ENCODE measurements at places on chromosomes 3 and 15.

DNA sequence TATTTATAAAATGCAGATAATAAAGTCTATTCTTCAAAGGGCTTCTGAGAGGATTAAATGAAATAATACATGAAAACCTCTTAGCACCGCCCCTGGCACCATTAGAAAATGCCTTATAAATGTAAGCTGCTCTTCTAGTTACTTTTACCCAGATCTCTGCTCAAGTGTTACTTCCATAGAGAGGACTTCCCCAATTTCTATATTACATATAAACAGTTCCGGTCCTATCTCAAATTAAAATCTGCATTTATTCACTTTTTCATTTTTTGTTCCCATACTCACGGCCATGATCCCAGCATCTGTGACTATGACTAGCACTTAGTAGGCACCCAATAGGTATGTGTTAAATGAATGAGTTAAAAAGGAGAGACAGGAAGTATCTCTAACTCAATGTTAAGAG is 890.9 kb upstream of the CFAP20DC start:
- DNase-seq, result no peak

- DNase-seq, result peak; percentile 75
Observed at GRCh38 chr3:13461169-13462124, 18.7 kb upstream of the HDAC11 start.

GRCh38 chr15:95770196-95770595 is 560.3 kb upstream of the NR2F2 start:
- no peak for DNase-seq

GRCh38 chr3:59372346-59372745 is 322.5 kb upstream of the CFAP20DC start:
- DNase-seq, result no peak

GRCh38 chr15:52368402-52368801 is 72.8 kb upstream of the MYO5C start:
- no peak for DNase-seq

- DNase-seq, result no peak
Observed at GRCh38 chr15:93553167-93553935, 464.3 kb upstream of the RGMA start.

DNA sequence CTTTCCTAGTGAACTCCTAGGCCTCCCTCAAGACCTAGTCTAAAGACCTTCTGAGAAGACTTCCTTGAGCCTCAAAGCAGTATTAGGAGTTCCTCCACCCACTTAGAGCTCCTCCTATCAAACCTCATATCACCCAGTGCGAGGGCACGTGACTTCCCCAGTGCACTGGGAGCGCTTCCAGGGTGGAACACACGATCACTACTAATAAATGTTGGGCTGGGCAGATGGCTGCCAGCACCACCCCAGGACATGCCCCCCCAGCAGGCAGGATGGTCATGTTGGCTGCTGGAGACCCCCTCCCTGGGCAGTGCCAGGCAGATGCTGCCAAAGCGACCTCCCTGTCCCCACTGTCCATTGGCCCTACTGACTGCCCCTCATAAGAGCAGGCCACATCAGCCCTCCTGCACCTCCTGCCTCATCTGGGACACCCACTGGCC is 8.5 kb upstream of the PLXND1 start:
- DNase-seq, result no peak

GRCh38 chr3:182808041-182808770 is 14.9 kb downstream of the ATP11B start:
- no peak for DNase-seq

- no peak for DNase-seq
Observed at GRCh38 chr15:64717130-64717529, 58.3 kb downstream of the RBPMS2 start.

- no peak for DNase-seq
Observed at GRCh38 chr3:124248471-124249028, 256.6 kb upstream of the ROPN1 start.

DNA sequence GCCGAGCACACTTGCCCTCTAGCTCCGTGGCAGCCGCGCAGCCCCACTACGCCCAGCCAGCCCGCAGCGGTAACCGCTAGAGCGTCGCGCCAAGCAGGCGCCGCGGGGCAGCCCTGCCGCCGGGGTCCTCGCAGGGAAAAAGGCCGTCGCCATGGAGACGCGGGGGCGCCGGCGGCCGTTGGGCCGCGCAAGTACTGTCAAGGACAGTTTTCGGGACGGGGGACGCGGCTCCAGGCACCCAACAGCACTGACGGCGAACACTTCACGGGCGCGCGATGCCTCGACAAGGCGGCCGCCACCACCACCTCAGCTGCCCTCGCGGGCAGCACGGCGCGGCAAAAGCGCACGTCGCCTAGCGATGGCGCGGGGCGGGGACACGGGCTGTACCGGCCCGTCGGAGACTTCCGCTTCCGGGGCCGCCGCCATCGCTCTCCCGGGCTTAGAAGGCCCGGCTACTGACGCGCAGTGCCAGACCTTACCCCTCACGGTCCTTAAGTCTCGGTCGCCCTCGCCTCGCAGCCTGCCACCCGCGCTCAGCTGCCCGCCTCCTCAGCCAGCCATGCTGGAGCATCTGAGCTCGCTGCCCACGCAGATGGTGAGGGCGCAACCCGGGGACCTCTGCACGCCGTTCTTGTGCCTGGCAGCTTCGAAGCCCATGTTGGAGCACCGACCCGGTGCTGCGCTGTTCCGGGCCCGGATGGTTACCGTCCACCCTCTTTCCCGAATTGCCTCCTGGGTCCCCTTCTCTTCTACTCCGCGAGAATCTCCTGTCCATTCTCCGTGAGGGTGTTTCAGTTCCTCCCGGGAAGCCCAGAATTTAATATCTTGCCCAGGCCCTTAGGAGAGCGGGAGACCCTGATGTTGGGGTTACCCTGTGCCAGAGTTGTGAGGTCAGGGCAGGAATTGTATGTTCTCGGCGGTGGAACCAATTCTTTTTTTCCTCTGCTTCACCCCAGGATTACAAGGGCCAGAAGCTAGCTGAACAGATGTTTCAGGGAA is at the start of the genes GLT8D1 and SPCS1:
Gene GLT8D1 (minus strand): TSS at position 104 of the 999 bp plus-strand sequence. CDS start 5,331 bp downstream, outside the sequence.
Gene SPCS1 (plus strand): TSS at position 419 of the 999 bp plus-strand sequence. CDS start 141 bp downstream, at position 560.
- peak; percentile 90 for DNase-seq

DNA sequence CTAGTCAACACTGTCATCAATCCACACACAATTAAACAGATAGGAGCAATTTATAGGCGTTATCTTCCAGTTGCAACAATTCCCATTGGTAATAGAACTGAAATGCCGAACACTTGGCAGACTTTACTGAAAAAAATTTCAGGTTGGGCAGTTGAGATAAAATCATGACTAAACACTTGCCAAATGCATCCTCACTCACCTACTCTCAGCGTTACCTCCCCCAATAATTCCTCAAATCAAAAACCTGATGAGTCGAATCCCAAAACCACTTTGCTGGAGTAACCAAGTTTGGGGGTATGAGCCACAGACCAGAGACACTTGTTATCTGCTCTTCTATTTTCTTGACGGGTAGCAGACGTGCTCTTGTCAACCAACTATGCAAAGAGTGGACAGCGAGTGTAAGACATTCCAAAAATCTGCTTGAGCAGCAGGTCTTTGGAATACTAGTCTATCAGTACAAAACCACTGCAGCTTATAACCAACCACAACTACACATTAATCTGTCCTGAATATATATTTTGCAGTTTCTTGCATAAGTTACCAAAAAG is 30.3 kb downstream of the PPP1R2 start:
- DNase-seq, result no peak

DNA sequence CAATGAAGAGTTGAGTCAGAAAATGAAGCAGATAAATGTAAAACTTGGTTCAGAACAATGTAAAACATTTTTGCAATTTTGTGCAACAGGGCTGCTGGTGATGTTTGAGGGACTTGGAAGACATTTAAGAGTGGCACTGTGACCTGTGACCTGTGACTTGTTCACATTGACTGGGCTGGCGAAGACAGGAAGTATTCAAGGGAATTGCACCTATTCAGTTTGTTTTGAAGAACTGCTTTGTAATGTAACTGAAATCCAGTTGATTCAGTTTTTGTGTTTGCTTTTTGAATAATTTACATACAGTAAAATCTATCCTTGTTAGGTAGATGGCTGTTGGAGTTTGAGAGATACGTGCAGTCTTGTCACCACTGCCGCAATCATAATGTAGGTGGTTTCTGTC is 35.4 kb downstream of the MCTP2 start:
- no peak for DNase-seq

DNA sequence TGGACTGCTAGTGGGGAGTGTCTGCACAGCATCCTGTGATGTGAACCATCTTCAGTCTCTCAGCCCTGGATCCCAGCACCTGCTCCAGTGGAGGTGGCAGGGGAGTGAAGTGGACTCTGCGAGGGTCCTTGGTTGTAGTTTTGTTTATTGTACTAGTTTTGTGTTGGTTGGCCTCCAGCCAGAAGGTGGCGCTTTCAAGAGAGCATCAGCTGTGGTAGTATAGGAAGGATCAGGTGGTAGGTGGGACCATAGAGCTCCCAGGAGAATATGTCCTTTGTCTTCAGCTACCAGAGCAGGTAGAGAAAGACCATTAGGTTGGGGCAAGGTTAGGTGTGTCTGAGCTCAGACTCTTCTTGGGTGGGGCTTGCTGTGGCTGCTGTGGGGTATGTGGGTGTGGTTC is 20.9 kb downstream of the NEK11 start:
- no peak for DNase-seq

- DNase-seq, result peak; percentile 28
Observed at GRCh38 chr3:16048435-16049318, 125.8 kb upstream of the GALNT15 start.

GRCh38 chr15:84988909-84989644 is 7.4 kb downstream of the PDE8A start:
- DNase-seq, result no peak

- no peak for DNase-seq
Observed at GRCh38 chr3:41102053-41102556, 97.2 kb upstream of the CTNNB1 start.

DNA sequence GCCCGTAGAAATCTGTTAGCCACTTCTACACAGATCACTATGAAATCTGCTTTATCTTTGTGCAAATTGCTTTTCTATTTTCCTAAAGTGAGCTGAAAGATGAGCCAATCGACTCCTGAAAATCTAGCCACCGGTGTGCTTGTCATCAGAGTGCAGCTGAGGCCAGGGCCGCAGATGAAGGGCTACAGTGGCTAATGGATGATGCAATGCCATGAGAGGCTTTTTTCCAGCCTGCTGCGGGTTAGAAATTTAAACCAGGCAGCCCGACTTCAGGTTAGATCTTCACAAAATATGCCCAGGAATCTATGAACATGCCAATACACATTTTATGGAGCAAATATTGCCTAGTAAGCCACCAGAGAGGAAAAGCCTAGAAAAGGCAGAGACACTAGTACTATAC is 948.2 kb upstream of the CFAP20DC start:
- DNase-seq, result no peak

GRCh38 chr3:72810063-72810462 is 38.2 kb downstream of the SHQ1 start:
- DNase-seq, result no peak

GRCh38 chr3:39135170-39135805 is 18.1 kb downstream of the CSRNP1 start:
- DNase-seq, result no peak

DNA sequence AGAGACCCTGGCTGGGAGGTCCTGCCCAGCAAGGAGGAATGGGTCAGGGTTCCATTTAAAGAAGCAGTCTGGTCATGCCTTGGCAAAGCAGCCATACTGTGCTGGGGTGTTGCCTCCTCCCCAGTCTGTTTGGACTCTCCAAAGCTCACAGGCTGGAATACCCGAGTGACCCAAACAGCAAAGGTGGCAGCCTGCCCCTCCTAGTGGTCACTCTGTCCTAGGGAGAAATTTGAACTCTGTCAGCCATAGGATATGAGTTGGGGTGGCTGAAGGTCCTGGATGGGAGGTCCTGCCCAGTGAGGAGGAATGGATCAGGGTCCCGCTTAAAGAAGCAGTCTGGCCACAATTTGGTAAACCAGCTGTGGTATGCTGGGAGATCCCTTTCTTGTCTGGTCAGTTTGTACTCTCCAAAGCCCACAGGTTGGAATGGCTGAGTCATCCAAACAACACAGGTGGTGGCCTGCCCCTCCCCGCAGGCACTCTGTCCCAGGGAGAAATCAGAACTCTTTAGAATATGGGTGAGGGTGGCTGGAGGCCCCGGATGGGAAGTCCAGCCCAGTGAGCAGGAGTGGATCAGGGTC is 45.0 kb downstream of the CCR1 start:
- no peak for DNase-seq

DNA sequence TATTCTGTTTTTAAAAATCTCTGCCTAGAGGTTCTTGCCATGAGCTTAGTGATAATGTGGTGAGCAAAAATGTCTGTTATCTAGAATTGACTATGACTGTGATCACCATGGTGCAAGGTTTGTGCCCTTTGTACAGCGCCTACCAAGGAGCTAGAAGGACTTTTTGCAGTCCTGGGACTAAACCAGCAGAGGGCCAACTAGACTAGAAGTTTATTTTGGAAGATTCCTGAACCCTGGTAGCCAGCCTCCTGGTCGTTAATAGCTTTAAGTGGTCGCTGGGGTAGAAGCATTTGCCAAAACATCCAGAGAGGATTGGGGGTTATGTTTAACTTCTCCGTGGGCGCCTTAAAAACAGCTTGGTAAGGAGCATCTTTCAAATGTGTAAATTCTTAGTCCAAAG is 7.8 kb downstream of the SCG5 start:
- no peak for DNase-seq

DNA sequence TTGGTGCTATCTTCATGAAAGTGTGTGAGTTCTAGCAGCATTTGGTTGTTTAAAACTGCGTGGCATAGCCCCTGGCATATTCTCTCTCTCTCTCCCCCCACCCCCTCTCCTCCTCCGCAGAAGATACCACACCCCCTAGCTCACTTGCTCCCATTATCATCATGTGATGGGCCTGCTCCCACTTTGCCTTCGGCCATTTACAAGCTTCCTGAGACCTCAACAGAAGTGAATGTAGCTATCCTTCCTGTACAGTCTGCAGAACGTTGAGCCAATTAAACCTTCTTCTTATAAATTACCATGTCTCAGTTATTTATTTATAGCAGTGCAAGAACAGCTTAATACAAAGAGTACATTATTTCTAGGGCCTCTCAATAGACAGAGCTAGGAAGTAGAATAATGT is 1032.5 kb upstream of the CADM2 start:
- no peak for DNase-seq

DNA sequence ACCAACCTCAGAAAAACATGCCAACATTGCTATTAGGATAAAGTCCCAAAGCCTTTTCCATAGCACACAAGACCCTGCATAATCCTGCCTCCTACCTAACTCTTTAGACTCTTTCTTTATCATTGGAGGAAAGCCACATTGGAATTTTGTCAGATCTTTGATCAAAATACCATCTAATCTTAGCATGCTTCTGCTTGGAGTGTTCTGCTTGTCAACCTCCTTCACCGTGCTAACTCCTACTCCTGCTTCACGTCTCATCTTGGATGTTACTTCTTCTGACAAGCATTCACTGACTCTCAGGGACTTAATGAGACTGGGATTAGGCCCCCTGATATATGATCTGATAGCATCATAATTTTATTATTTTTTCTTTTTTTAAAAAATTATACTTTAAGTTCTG is 7.4 kb upstream of the GLCE start:
- no peak for DNase-seq

- DNase-seq, result no peak
Observed at GRCh38 chr3:62406945-62407344, 33.6 kb upstream of the FEZF2 start.

- DNase-seq, result no peak
Observed at GRCh38 chr3:125194849-125195601, 17.5 kb downstream of the SLC12A8 start.

GRCh38 chr3:186381424-186382216 is 19.6 kb upstream of the DGKG start:
- no peak for DNase-seq

- DNase-seq, result no peak
Observed at GRCh38 chr15:41980654-41981323, 8.4 kb upstream of the EHD4 start.

- no peak for DNase-seq
Observed at GRCh38 chr3:69712933-69713332, 26.3 kb upstream of the MITF start.

GRCh38 chr3:12142476-12142875 is 16.2 kb downstream of the TIMP4 start:
- no peak for DNase-seq

GRCh38 chr3:39408493-39409372 is 2.2 kb downstream of the RPSA start:
- peak; percentile 57 for DNase-seq

Data from activated naive CD4-positive, alpha-beta T cell treated with anti-CD3 and anti-CD28 coated beads, Interleukin-2, amount 50 U/mL, for 16 hours (primary cell).